NCI-H774 (cell line): ENCODE measurements at places on chromosomes 4 and X.

GRCh38 chrX:39941332-39941920, 156.3 kb downstream of the BCOR start:
- no peak for DNase-seq

DNA sequence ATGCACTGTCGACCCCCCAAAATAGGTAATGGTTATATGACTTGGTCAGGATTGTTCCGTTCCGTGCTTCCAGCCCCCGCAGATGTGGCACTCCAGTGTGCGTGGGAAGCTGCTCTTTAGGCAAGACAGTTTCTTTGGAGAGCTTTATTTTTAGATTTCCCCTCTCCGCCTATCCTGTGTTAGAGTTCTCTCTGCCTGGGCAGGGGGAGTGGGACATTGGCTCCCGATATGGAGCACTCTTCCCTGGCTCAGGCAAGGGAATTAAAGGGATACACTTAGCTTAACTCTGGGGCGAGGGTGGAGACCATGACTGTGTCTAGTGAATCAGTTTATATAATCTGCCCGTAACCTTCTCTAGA, 36.0 kb downstream of the DLG3 start:
- DNase-seq = no peak

DNA sequence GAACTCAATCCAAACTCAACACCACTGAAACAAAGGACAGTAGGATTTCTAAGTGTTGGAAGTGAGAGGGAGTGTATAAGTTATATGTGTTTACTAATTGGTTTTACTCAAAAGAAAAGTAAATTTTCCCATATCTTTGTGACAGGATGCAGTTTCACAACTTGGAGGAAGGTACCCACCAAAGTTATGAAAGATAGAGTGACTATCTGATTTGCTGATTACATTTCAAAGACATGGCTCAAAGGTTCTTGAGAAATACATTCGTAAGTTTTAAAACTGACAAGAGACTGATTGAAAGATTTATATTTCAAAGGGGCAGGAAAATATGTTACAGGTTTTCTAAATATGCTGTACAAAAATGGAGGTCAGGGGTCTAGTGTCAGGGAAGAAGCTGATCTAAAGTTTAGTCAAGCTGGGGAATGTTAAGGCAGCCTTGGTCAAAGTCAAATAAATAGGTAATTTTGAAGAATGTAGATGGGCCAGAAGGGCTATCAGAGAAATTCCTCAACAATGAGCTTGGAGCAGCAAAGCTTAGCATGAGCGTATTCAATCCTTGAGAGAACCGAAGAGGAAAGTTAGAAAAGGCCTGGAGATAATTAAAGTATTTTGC, 9.7 kb upstream of the COMMD8 start:
- no peak for DNase-seq

- no peak for DNase-seq
Observed at GRCh38 chr4:22071749-22072148, 123.2 kb upstream of the KCNIP4 start.

- DNase-seq = no peak
Observed at GRCh38 chr4:153114771-153115321, 89.4 kb upstream of the TRIM2 start.

GRCh38 chr4:188551156-188551555, 411.9 kb downstream of the TRIML1 start:
- no peak for DNase-seq

DNA sequence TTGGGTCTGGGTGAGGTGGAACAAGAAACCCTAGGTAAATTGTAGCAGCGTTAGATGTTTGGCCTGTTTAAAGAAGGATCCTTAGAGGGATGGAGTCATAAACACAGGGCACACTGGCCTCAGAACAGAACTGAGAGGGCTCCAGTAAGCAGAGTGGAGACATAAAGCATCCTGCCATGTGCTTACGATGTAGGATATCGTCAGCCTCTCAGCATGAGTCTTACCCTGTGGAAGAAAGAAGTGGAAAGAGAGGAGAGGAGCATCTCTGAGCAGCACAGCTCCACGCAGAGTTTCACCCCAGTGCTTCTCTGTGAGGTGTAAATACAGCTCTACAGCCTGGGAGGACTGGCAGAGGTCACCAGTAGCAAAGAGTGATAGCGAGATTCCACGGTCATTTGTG, 27.8 kb upstream of the SORBS2 start:
- DNase-seq = no peak

- DNase-seq = no peak
Observed at GRCh38 chr4:70945046-70945445, 42.9 kb downstream of the MOB1B start.

DNA sequence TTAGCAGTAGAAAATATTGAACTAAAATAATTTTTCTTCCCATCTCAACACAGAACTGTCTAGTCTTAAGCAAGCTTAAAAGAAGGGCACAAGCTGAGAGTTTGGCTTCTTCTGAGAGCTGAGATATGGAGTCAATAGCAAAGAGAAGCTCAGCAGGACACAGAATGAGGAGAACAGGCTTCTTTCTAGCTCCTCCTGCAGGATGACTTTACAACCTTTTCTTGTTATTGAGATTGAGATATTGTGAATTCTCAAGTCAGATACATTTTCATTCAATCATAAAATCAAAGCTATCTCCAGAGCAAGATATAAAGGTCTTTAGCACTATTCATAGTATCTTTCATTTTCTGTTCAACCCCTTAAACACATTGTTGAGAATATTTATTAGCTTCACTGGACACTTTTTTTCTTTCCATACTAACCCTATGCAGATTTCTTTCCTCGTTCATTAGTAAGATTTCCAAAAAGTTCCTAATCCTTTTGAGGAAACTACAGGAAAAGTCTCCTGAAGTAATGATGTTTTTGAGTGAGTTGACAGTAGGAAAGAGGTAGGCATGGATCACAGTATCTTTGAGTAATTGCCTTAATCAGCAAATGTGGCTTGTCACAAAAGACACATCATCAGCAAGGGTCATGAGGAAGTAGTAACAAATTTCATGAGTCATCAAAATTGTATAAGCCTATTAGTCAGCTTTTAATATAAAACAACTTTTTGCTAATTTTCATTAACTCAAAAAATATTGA, 17.8 kb upstream of the CXCL3 start:
- no peak for DNase-seq

GRCh38 chrX:29666366-29666765, 549.0 kb upstream of the MAGEB2 start:
- no peak for DNase-seq

GRCh38 chrX:16786791-16787735, 797 bp downstream of the TXLNG start:
- no peak for DNase-seq

- peak; percentile 6 for DNase-seq
Observed at GRCh38 chr4:68175562-68176155, 46.0 kb upstream of the TMPRSS11F start.

DNA sequence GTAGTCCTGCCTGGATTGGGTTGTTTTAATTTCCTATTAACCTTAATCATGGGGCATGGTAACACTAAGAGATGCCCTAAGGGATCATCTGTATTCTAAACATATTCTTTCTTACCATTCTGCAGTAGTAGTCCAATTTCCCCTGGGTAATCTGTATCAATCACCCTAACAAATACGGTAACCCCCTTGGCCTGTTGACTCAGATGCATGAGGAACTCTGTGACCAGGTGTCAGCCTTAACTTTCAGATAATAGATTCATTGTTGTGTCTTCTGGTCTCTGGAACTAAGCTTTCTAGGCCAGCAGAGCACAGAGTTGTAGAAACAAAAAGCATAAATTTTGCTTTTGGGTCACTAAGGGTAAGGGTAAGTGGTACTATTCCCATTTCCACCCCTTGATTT, 13.1 kb upstream of the BANK1 start:
- no peak for DNase-seq

GRCh38 chr4:76590798-76591281, 155.8 kb downstream of the SHROOM3 start:
- DNase-seq = no peak

- DNase-seq = no peak
Observed at GRCh38 chr4:183631577-183632198, 27.3 kb downstream of the RWDD4 start.

- no peak for DNase-seq
Observed at GRCh38 chr4:15458616-15459015, 11.1 kb upstream of the CC2D2A start.

DNA sequence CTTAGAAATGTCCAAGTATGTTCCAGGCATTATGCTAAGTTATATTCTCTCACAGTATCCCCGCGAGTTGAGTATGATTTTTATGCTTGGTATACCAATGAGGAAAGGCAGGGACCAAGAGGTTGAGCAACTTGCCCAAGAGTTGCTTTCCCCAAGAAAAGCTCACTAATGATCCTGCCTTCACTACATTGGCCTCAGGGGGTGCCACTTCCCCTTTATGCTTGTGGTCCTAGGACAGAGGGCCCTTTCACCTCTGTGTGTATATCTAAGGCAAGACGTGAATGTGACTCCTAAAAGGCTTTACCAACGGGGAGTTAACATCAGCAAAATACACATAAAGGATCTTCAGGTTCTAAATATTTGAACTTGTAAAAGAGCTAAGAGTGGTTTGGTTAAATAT, 164.4 kb upstream of the CPEB2 start:
- DNase-seq = no peak

GRCh38 chrX:93985344-93986307, 311.6 kb downstream of the FAM133A start:
- no peak for DNase-seq
